ENCODE measurements at places on chromosomes 12 and 14.

GRCh38 chr14:71551291-71551950 is 380.8 kb upstream of the RGS6 start:
- DNase-seq, result peak; percentile 72

DNA sequence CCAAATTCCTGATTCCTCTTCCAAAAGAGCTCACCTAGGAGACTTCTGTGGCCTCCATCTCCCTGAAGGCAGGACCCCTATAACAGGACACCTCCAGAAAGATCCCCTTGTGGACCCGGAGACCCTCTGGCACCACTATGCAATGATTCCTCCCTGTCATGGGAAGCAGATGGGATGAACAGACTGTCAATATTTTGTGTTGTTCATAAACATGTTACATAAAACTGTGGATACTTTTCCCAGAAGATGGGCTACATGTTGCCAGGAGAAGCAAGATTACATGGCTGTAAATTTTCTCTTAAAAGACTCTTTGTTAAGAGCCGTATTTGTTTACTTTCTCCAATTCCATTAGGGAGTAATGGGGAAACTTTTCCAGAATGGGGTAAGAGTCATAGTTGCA is 52.1 kb downstream of the TUNAR start:
- DNase-seq, result no peak

DNA sequence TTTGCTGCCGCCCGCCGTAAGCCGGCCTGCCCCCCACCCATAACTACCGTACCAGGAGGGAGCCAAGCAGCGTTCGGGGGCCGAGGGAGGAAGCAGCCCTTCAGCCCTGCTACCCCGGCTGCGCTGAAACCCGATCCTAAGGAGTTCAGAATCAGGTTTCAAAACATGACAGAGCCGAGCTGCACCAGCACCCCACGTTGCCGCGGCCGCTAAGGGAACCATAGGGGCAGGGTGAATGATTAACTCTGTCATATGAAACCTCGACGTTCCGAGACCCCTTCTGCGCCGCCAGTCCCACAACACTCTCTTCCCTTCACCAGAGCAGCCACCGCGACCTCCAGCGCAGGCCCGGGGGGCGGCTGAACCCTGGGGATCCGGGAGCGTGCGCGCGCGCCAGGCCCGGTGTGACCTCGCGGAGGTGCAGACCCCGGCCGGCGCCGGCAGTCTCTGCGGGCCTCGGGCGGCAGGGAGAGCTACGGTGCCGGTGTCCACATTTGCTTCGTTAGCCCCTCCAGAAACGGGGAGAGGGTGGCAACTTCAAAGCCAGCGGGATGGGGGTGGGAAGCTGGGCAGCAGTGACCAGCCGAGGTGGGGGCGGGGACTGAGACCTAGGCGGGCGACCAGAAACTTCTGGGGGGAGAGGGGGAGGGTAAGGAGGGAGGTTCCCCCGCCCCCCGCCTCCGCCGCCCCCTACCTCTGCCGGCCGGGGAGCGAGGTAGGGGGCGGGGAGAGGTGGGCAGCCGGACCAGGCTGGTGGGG is 1.6 kb downstream of the SIX4 start:
- DNase-seq, result no peak

- no peak for DNase-seq
Observed at GRCh38 chr14:100304825-100305323, 1.4 kb downstream of the SLC25A29 start.

DNA sequence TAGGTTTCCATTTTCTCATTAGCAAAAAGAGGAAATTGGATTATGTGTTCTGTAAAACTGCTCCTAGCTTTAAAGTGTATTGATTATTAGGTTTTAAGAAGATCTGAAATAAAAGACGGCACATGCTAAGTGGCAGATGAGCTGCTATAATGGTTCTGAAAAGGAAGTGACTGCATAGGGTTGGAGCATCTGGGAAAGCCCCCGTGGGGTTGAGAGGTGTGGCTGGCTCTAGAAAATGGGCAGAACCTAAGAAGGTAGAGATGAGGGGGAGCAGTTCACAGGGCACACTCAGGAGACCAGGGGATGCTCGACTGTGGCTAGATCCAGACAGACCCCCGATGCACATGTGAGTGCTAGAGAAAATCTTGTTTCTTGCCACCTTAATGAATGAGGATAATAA is 1.9 kb downstream of the IFNG-AS1 start:
- no peak for DNase-seq

DNA sequence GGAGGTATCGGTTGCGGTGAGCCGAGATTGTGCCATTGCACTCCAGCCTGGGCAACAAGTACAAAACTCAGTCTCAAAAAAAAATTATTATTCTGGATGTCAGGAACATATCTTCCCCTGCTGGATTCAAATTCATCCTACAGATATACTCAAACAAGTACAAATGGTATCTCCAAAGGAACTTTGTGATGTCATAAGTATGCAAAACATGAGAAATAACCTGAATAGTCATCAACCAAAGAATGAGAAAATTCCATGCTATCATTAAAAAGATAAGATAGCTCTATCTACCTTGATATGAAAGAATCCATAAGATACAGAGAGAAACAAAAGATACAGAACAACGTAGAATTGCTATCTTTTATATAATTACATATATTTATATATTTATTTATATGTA is 67.7 kb downstream of the EEA1 start:
- no peak for DNase-seq

GRCh38 chr12:54571193-54572188 is 17.0 kb downstream of the PPP1R1A start:
- DNase-seq, result no peak

- DNase-seq, result no peak
Observed at GRCh38 chr14:70086685-70087379, 101.9 kb downstream of the SLC8A3 start.

GRCh38 chr12:126342866-126343265 is 1277.6 kb downstream of the AACS start:
- DNase-seq, result no peak

DNA sequence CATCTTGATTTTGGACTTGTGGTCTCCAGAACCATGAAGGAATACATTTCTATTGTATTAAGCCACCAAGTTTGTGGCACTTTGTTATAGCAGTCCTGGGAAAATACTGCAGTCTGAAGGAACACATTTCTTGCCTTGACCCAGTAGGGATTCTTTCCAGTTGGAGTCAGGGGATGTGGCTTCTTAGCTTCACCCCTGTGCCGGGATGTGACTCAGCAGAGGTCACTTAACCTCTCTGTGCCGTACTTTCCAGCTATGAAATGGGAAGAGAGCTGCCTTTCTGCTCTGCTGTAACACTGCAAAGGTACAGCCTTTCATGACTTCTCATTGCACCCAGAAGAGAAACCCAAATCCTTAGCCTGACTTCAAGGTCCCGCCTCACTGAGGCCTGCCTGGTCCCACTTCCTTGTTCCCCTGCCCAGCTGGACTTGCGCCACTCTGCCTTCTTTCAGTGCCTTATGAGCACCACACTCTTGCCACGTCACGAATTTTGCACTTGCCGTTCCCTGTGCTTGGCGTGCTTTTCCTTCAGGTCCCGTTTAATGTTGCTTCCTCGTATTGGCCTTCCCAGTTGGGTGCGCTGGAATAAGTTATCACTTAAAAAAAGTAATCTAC is 24.2 kb downstream of the CHST11 start:
- no peak for DNase-seq

- no peak for DNase-seq
Observed at GRCh38 chr14:62077676-62078261, 315.5 kb downstream of the SNAPC1 start.

DNA sequence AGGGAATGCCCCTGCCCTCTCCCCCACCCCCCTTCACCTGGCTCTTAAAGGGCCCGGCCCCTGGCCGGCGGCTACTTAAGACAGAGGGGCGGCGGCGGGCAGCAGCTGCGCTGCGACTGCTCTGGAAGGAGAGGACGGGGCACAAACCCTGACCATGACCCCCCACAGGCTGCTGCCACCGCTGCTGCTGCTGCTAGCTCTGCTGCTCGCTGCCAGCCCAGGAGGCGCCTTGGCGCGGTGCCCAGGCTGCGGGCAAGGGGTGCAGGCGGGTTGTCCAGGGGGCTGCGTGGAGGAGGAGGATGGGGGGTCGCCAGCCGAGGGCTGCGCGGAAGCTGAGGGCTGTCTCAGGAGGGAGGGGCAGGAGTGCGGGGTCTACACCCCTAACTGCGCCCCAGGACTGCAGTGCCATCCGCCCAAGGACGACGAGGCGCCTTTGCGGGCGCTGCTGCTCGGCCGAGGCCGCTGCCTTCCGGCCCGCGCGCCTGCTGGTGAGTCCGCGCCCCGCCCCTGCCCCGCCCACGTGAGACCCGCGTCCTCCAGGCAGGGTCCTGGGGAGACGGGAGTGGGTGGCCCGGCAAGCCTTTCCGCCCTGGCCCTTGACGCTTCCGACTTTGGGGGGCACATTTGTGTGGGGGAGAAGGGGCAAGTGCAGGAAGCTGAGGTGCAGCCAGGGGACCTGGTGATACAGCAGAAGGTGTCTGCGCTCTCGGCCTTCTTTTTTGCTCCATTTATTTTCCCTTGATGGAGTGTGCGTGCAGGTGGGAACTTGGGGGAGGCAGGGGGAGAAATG is at the start of gene IGFBP6:
Gene IGFBP6 (plus strand): TSS at position 104 of the 790 bp plus-strand sequence. CDS start 51 bp downstream, at position 155.
- DNase-seq, result no peak

DNA sequence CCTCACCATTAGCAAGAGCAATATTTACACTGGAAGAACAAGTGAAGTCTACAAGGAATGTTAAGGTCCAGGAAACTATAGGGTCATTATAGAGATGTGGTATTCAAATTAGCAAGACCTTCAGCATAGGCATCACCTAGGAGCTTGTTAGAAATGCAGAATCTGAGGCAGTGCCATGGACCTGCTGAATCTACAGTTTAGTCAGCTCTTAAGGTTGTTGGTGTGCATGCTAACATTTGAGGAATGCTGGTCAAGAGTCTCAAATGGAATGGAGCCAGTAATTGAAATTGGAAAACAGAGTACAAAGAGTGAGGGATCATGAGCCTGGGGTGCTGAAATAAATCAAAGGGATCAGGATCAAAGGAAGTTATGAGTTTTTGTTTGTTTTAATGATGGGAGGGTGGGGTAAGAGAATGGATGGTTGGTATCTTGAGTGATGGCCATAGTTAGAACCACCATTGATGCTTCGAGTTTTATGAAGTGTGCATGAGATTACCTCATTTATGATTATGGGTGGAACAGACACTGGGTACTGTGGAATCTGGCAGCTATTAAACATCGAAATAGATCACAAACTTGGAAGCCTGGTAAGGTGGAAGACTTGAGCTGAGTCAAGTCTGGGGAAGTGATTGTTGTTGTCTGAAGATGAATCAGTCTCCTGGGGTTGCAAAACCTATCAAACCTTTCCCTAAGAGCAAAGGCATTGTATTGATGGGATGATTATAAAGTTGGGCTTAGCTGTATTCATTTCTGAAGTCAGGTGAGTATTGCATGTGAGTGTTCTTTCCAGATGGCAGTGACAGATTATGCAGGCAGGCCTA is 323.3 kb upstream of the E2F7 start:
- no peak for DNase-seq

DNA sequence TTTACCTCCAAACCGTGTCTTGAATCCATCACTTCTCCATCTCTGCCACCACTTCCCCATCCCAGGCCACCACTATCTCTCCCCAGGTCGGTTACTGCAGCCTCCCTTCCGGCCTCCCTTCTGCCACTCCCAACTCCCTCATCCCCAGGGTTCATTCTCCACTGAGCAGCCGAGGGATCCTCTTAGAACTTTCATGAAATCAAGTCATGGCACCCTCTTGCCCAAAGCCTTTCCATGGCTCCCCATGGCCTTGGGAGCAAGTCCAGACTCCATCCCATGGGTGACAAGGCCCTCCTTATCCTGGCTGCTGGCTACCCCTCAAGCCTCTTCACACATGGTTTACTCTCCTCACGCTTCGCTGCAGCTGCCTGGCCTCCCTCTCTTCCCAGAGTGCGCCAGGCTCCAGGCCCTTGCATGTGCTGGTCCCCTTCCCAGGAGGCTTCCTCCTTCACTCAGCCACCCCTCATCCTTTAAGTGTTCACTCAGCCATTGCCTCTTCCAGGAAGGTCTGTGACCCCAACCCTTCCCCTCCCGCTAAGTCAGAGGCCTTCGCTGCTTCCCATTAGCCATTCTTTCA is 17.9 kb upstream of the SH2B3 start:
- no peak for DNase-seq

DNA sequence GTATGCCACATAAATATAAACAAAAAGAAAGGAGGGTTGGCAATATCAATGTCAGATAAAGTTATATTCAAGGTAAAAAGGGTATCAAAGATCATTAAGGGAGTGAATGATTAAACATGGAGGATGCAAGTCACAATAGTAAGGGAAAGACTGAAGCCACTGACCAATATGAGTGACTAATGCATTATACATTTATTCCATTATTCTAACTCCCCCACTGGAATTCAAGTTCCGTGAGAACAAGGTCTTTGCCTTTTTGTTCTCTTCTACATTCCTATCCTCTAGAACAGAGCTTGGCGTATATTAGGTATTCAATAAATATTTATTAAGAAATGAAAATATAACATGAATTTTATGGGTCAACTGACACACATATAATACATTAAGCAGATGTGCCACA is 30.7 kb downstream of the MAP4K5 start:
- DNase-seq, result peak; percentile 40

DNA sequence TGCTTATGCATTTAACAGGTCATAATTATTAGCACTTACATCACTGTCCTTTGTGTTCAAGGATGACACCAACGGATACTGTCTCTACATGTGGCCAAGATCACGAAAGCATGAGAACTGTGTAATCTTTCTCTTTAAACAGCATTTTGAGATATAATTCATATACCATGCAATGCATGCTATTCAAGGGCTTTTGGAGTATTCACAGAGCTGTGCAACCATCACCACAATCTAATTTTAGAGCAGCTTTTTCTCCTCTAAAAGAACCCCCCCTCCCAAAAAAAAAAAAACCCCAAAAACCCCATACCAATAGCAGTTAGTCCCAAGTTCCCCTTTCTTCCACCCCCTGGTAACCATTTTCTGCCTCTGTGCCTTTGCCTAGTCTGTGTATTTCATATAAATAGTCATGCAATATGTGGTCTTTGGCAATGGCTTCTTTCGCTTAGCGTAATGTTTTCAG is 60.6 kb downstream of the SPRING1 start:
- DNase-seq, result no peak

GRCh38 chr14:67512463-67513310 is 20.4 kb upstream of the PLEKHH1 start:
- no peak for DNase-seq
